ENCODE measurements at places on chromosomes 13 and 19.

GRCh38 chr13:23714672-23715071 lies 144.5 kb downstream of the TNFRSF19 start:
- DNase-seq: no peak

- DNase-seq: no peak
These were observed 5.8 kb downstream of the CHST8 start for GRCh38 chr19:33627526-33627925.

GRCh38 chr13:98785405-98785804 lies 32.9 kb upstream of the SLC15A1 start:
- no peak for DNase-seq

DNA sequence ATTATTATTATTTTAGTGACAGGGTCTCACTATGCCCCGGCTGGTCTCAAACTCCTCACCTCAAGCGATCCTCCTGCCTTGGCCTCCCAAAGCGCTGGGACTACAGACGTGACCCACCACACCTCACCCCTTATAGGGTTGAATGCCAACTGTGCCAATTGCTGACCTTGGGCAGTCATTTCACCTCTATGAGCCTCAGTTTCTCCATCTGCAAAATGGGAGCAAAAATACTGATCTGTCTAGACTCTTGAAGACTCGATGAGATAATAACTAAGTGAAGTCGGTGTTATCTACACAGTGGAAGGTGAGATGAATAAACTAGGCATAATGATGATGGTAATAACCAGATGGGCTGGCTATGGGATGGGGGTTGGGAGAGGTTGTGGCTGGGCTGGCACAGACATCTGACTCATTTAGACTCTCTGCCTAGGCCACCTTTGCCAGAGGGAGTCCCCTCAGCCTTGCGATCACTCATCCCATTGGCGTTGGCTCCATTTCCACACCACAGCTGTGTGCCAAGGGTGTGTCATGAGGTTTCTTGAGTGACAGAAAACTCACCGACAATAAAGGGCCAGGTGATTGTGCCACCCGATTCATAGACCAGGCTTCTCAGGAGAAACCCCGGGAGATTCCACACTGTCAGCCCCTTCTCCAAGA lies at the start of gene CASP14:
CASP14 (plus strand) TSS at position 596 of the 657 bp plus-strand sequence. CDS start 2,772 bp downstream, outside the sequence.
- no peak for DNase-seq

DNA sequence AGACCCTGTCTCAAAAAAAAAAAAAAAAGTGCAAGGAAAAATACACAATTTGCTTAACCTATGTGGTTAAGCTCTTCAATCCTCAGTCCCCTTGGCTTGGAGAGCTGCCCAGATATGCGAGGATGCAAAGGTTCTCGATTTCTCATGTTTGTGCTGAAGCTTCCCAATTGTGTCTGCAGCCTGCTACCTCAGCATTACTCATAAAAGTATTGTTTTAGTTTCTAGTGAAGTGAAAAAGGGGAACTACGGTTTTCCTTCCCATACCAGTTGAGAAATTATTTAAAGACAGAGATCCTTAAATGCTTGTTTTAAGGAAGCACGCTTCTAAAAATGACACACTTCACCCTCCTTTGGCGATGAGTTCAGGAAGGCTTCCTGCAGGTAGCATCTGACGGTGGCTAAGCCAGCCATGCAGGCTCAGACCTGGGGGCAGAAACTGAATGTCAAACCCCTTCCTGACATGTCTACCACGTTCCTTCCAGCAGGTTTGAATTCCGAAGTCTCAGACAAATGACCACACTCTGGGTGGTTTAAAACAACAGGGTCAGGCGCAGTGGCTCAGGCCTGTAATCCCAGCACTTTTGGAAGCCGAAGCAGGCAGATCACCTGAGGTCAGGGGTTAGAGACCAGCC lies 47.9 kb downstream of the RUBCNL start:
- no peak for DNase-seq

DNA sequence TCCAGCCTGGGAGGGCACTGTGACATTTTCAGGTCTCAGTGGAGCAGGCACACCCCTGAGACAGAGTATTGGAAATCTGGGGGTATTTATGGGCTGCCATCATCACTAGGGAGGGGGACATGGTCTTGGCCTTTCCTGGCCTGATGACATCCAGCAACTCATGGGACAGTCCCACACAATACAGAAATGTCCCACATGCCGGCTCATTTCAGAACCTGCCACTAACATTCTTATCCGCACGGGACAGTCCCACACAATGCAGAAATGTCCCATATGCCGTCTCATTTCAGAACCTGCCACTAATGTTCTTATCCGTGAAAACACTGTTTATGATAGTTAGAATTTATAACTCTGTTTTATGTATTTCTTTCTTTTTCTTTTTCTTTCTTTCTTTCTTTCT lies 9.8 kb downstream of the SLC8A2 start:
- DNase-seq: no peak

GRCh38 chr13:25768838-25769237 lies 283.0 kb downstream of the SHISA2 start:
- DNase-seq: no peak

GRCh38 chr13:71772361-71772760 lies 94.6 kb downstream of the DACH1 start:
- DNase-seq: no peak

DNA sequence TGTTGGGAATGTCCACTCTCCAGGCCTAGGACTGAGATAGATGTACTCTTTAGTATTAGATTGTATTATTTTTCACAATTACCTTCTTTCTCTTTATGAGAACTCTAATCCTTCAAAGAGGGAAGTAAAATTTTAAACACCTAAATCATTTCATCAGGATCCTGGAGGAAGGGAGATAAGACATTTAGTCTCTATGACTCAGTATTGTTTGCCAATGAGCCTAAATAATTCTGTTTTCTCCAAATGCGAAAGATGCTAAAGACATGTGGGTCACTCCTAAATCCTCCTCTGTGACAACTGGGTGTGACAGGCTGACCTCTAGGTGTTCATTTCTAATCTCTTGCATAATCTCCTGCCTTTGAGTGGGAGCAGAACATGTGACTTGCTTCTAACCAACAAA lies 1736.6 kb upstream of the MIR17HG start:
- DNase-seq: no peak

DNA sequence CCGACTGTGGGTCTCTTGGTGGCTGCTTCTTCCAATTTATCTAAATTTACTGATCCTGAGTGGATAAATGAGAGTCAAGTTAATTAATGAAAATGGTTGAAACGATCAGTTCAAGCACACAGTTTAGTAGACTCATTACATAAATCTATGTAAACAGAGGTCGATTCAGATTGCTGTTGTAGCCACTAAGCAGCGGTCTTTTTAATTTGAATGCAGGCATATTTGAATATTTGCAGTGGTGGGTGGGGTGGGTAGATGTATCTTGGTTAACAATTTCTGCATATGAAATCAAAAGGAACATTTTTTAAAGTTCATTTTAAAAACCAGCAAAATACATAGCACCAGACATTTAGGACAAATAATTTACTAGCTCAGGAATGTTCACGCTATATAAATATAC lies 325.9 kb downstream of the KLF12 start:
- DNase-seq: no peak

All from stimulated activated CD8-positive, alpha-beta memory T cell treated with anti-CD3 and anti-CD28 coated beads, Interleukin-15, amount 100 ng/mL, for 1 hour (primary cell).